ENCODE measurements at places on chromosomes 7 and 10. TPM values are rescaled to one million over a fixed set of nuclear protein-coding genes. Genes with fewer than 3 reads are reported as not detected.

DNA sequence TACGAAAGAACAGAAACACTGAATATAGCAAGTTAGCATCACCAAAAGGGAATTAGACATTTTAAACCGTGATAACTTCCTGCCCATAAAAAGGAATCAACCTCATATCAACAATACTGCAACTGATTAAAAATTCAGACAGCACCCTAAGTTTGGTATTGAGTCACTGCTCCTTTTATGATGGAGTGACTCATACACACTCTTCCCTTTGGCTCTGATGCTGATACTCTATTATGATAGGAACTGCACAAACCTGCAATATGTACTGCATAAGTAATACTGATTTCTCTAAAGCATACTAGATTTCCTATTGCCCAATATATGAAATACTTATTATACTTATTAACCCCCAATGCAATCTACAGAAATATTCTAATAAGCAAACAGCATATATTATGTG is 118.7 kb downstream of the PARD3 start:
- DNase-seq: no peak

DNA sequence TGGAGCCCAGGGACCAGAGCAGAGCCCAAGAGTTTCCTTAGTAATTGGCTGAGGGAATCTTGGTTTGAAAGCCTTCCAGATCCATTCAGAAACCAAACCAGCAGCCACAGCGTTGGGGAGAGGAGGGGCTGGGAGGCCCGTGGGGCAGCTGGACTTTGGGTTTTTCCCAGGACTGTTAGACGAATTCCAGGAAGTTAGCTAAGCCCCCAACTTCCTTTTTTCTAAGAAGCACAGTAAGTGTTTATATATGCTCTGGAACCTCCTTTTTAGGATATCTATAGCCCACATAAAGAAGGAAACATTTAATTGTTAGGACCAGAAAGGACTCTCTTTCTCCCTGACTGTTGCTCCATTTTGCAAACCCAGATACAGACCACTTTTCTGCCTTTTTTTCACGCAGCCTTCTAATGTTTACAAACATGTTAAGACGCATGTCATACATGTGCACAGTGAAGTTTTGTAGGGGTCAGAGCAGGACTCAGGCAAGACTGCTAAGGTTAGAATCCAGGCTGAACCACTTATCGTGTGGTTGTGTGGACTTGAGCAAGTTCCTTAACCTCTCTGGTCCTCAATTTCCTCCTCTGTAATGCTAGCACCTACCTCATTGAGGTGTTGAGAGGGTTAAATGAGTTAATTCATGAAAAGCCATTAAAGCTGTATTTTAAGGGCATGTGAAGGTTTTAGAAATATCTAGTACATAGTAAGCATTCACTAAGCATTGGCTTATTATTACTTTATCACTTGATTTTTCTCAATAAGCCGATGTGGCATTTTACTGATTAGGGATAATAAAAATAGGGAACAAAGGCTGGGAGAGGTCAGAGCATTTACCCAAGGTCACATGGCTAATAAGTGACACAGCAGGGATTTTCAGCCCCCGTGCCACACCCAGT is 42.4 kb downstream of the TBATA start:
- no peak for DNase-seq

- DNase-seq: no peak
These were observed 15.2 kb downstream of the OAT start for GRCh38 chr10:124403548-124403947.

Gene PILRB
- 36.6 TPM for total RNA-seq

Gene PRLHR
- not detected for total RNA-seq

DNA sequence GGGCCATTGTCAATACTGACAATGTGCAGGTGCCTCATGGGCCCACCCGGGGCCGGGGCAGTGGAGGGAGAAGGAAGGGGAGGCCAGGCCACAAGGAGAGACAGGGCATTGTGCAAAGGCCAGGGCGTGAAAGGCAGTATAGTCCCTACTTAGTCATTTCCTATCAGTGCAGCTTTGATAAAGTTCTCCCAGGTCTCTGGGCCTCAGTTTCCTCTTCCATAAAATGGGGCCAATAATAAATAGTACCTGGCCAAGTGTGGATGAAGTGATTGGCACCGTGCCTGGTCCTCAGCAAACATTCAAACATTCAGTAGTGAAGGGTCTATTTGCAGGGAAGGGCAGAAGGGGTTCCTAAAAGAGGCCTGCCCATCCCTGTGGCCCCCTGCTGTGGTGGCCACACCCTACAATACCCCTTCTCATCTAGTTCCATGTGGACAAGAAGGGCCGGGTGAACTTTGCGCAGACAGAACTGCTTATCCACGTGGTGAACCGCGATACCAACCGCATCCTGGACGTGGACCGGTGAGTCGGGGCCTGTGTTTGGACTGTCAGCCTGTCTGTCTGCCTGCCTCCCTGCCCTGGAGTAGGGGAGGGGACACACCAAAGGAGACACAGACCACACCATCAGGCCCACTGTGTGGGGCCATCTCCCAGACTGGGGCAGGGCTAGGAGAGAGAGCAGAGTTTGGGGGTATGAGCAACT is 36.9 kb upstream of the VSIR start:
- no peak for DNase-seq

GRCh38 chr10:77666821-77667220 is 29.2 kb upstream of the KCNMA1 start:
- no peak for DNase-seq

Gene ADRA2A
- 0.07 TPM for total RNA-seq

GRCh38 chr10:102375867-102376266 is 19.6 kb upstream of the NFKB2 start:
- no peak for DNase-seq

Gene CEP55
- total RNA-seq: 30.7 TPM

All from neural crest cell (in vitro differentiated cells).